Activated B cell treated with CpG ODN at 0.5 μM for 24 hours (primary cell): ENCODE measurements at places on chromosomes 2 and 18. TPM values are rescaled to one million over a fixed set of nuclear protein-coding genes. Genes with fewer than 3 reads are reported as not detected.

LHCGR gene
- not detected in 2 replicates for total RNA-seq

DNA sequence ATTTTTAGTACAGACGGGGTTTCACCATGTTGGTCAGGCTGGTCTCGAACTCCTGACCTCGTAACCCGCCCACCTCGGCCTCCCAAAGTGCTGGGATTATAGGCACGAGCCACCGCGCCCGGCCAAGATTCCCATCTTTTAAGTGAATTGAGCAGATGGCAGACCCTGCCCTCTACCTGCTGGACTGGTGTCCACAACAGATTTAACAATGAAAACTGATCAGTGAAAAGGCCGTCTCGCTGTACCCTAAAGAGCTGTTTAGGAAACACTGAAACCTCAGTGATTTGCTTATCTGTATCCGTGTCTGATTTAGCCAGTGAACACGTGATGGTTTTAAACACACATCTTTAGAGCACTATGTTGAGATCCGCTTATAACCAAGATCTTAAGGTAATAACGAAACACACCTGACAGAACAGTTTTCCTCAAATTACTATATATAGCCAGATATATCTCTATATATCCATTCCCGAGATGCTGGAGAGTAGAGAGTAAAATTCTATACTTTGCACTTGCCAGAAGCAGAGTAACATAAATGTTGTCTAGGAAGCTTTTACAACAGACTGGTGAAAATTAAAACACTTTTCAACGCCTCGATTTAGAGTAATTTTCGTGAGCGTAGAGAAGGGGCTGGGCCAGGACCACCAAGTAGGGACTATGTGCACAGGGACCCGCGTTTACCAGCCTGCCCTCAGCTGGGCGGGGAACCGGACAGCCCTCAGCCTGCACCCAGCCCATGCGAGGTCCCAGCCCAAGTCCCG, 594 bp downstream of the FAM161A start:
- no peaks in the 10 kb centered on the region for H3K27me3 ChIP-seq
- peaks cover 19% of the 10 kb centered on the region for H3K4me1 ChIP-seq
- DNase-seq = no peak
- peaks cover 12% of the 10 kb centered on the region for H3K36me3 ChIP-seq

GRCh38 chr18:24778810-24779418, 318.5 kb downstream of the HRH4 start:
- DNase-seq = no peak
- no peaks in the 10 kb centered on the region for H3K36me3 ChIP-seq
- peaks cover 4% of the 10 kb centered on the region for H3K27me3 ChIP-seq
- H3K4me1 ChIP-seq = no peaks in the 10 kb centered on the region
- no peak overlapping the region for H3K4me3 ChIP-seq

DNA sequence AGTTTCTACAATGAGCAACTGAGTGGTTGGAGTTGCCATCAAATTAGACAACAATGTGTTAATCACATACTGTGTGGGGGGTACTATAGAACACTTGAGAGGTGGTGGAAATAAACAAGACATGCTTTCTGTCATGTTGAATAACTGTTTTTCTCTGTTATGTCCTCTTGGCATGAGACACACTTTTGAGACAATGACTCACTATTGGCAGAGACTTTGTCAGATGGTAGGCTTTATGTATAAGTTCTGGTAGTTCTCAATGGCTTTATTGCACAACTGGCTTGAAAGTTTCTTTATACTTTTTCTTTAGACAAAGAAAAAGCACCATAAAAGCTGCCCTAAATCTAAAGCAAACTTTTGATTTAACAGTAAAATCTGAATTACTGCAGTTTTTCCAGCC, 578.7 kb downstream of the ADCYAP1 start:
- H3K27me3 ChIP-seq = no peaks in the 10 kb centered on the region
- H3K4me1 ChIP-seq = no peaks in the 10 kb centered on the region
- H3K36me3 ChIP-seq = no peaks in the 10 kb centered on the region
- DNase-seq = no peak
